ENCODE measurements at places on chromosomes 2 and 18.

DNA sequence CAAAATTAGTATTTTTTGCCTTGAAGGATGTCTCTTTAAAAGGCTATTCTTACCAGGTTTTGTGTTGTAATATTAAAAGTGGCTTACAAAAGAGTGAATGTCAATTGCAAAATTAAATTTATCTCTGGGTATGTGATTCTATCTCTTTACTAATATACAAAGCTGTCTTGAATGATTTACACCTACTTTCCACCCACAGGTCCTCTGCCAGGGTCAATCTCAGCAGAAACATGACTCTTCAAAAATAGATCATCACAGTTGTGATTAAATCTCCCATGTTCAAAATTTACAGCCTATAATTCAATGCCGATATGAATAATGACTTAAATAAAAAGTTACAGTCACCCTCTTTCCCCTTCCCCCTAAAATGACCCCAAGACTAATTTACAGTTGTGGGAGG lies 78.8 kb downstream of the SLC8A1 start:
- no peak for DNase-seq

DNA sequence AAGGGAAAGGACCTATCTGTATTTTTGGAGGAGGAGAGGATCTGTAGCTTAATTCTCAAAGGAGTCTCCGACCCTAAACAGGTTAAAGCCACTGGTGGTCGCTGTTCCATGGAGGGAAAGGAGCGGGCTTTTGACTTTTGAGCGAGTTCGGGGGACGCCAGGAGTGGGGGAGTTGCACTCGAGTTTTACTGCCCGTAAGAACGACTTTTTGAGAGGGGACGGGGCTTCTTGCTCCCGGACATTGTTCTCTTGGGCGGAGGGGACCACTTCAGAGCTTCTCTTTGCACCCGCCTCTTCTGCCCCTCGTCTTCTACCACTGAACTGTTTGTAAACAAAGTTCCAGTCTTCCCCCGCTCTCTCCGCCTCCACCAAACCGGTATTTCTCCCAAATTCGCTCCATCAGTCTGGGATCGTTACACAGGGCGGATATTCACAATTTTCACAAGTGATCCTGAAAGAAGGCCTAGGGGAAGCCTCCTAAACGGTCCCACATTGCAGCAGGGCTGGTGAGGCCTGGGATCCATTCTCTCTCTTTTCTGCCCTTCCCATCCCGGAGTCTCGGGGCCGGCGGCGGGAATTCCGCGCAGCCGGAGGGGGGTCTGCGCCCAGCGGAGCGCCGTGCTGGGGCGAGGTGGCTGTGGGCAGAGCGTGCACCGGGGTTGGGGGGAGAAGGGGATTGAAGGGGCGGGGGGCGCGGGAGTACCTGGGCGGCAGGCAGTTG lies 6.6 kb downstream of the DLX2 start:
- no peak for DNase-seq

GRCh38 chr2:11505652-11506610 lies 27.9 kb upstream of the GREB1 start:
- DNase-seq = no peak

- DNase-seq = no peak
Observed at GRCh38 chr2:224870341-224870740, 154.2 kb upstream of the CCDC195 start.

GRCh38 chr18:52422985-52423601 lies 83.1 kb downstream of the DCC start:
- DNase-seq = no peak

DNA sequence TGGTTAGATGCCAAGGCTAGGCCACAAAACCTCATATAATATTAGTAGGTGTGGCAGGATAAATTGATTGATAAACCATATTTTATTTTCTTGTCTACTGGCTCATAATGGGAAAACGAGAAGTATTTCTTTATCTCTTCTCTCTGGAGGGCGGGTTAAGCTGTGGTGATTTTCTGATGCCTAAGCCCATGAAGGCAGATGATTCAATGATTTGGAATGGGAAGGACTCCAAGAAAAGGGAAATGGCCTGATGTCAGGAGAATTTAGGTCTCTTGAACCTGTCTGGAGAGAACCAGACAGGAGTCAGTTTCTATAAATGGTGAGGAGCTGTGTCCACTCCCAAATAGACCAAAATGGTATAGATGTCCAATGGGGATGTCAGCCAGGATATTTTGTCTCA lies 18.7 kb upstream of the MAP4K3 start:
- DNase-seq = no peak

DNA sequence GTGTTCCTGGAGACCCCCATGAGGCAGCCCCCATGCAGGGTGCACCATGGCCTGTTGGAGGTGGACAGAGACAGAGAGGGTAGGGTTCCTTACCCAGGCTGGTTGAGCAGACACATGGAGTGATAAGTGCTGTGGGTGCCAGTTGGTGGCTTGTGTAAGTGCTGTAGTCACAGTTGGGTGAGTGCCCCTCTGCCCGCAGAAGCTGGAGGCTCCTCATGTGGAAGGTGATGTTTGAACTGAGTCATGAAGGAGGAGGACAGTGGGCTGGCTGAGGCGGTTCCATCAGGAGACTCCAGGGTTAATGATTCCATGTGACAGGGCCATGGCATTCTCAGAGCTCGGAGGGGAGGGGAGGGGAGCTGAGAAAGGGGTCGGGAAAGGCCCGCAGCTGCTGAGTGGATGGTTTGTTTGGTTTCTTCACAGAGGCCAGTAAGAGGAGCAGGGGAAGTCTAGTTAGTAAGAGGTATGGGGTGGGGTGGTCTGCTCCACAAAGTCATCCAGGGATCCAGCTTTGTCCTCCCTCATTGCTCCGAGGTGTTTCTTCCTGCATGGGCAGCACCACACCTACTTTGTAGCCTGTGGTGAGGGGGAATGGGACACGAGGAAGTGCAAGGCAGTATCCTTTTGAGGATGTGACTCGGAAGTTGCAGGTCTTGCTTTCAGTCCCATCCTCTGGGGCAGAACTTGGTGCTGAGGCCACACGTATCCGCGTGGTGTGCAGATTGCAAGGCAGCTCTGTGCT lies 13.6 kb downstream of the IMPA2 start:
- no peak for DNase-seq

- DNase-seq = no peak
Observed at GRCh38 chr18:74731097-74731496, 133.4 kb downstream of the ZNF407 start.

DNA sequence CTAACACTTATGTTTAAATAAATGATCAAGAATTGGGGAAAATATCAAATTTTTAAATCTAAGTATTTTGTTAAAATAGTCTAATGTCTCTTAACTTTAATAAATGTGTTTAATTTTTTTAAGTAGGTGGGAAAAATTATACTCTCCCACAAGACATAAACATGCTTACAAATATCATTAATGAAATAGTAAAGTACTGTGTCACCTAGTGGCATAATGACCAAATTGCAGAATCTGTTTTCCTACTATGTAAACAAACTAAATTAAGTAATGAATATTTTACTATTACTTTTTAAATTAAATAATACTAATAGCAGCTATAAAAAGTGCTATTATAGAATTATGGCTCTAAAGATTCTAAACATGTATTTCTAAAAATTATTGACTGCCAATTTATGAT lies 52.0 kb upstream of the CHAC2 start:
- DNase-seq = no peak

DNA sequence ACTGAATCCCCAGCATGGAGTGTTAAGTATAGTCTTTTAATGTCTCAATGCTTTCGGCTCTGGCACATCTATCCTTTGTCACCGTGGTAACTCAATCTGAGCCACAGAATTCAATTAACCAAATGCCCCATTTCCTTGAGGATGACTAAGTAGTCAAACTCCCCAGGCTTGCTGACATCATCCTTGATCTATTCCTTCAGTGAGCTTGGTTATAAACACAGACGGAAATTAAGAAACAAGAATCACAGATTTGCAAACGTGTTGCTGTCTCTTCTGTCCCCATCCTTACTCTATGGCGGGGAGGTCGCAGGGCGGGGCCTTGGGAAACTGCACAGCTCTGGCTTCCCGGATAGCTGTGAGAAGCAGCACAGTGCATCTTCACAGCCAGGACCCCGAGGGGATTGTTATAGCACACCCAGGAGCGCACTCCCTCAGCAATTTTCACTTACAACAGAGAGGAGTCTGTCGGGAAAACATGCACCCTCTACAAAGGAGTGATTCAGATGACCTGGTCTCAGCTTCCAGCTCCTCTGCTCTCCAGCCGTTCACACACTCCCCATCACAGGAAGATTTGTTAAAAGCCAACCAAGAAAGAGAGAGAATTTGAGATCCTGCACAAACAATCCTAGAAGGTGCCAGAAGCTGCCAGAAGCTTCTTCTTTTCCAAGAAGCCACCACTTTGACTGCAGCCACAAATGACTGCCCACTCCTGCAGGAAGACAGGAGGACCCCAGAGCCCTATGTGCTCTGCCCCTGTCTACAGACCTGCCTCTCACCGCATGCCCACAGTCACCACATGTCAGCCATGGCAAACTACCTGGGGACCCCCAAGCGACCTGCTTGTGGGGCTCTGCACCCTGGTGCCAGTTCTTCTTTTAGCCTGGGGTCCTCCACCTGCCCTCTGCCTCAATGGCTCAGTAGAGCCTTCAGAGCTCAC lies 44.9 kb upstream of the YWHAQ start:
- no peak for DNase-seq

- DNase-seq = no peak
Observed at GRCh38 chr2:237101118-237101979, 15.7 kb downstream of the COPS8 start.

DNA sequence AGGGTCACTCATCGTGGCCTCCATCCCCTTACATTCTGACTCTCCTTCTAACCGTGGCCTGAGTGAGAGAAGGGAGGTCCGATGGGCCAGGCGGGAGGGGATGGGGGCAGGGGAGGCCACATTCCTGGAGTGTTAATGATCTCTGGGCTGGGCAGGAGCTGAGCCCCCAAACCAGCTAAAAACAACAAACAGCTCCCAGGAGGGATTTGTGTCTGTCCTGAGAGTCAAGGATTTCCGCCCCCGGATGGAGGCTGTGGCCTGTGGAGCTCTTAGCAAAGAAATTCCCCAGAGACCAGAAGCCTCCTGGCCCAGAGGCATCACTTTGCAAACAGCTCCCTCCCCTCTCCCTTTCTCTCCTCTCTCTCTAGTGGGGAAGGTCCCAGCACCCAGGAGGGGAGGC lies 23.5 kb downstream of the EMX1 start:
- DNase-seq = no peak

- no peak for DNase-seq
Observed at GRCh38 chr2:28338831-28339321, 53.8 kb upstream of the FOSL2 start.

DNA sequence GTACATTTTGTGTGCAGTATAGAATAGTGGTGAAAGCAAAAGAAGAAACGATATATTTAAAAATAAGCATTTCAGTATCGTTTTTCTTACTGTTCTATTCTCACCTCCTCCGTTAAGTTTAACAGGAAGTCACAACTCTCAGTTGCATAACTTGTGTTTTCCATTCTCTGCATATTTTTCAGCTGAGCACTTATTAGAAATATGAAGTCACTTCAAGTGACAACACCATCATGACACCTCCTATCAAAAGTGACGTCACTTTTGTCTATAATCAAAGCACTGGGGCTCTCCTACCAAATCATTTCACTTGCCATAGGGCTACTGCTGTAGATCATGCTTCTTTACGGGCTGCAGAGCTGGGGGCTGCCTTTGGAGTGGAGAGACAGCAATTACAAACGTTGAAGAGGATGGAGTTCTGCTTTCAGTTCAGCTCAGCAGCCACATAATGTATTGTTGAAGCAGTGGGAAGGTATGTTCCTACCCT lies 36.3 kb downstream of the STAT4 start:
- peak; percentile 45 for DNase-seq

GRCh38 chr2:238235331-238235732 lies 4.5 kb downstream of the HES6 start:
- DNase-seq = no peak

DNA sequence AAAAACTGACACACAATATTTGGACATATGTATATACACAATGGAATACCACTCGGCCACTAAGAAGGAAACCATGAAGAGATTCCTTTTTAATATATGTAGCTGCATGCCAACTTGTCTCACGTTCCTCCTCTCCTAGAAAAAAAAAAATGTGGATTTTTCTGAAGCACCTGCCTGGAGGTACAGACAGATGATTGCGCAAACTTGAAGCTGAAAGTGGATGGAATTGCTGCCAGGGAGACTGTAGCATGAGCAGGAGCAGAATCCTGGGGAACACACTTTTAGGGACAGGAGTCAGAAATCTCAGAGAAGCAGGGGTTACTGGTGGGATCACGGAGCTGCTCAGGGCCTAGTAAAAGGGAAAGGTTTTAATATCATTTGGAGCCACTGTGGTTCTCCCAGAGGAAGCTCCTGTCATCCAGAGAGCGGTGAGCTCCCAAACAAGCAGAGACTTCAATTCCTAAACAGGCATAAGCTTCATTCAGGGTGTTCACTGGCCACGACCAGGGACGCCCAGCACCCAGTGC lies 640 bp upstream of the SPR start:
- DNase-seq = no peak

DNA sequence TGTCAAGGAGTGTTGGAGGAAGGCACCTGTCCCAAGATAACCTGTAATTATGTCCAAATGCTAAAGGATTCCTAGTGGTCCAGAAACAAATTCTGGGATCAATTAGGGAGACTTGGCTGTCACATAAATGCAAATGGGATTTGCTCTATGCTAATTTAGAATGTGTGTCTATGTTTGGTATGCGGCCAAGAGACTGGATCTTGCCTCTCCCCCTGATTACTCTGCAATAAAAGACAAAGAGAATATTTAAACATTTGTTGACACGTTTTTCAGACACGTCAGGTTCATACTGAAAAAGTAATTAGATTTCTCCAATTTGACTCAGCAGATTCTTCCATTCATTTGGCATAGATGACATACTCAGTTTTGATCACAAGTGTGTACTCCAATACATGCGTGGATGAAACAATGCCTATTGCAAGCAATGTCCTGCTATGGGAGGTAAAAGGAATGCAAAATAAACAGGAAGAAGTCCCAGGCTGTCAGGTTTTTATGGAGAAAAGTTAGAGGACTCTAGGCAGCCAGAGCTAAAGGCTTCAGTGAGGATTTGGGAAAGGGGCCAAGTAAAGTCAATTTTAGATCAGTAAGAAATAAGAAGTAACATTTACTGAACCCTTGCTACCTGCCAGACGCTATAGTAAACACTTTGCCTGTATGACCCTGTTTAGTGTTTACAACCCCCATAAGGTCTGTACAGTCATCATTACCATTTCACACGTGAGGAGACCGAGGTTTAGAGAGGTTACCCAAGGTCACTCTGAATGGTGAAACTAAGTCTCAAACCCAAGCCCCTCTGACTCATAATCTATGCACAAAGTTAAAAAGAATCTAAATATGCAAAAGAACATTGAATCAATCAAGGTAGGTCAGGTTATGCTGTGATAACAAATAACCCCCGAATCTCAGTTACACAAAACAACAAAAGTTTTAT lies 7.8 kb downstream of the ANTXR1 start:
- DNase-seq = no peak

Measured in central memory CD4-positive, alpha-beta T cell (primary cell).